Stimulated activated CD4-positive, alpha-beta T cell treated with anti-CD3 and anti-CD28 coated beads, Interleukin-12 subunit alpha, Interleukin-12 subunit beta, amount 100 ng/mL, for 4 hours (primary cell): ENCODE measurements at places on chromosomes 2 and 18.

- DNase-seq: no peak
These were observed 181.2 kb upstream of the RAB6C start for GRCh38 chr2:129798301-129798581.

GRCh38 chr18:55775972-55776371 is 188.0 kb upstream of the TCF4 start:
- DNase-seq: no peak

GRCh38 chr18:49446481-49446880 is 14.0 kb downstream of the DYM start:
- DNase-seq: no peak

DNA sequence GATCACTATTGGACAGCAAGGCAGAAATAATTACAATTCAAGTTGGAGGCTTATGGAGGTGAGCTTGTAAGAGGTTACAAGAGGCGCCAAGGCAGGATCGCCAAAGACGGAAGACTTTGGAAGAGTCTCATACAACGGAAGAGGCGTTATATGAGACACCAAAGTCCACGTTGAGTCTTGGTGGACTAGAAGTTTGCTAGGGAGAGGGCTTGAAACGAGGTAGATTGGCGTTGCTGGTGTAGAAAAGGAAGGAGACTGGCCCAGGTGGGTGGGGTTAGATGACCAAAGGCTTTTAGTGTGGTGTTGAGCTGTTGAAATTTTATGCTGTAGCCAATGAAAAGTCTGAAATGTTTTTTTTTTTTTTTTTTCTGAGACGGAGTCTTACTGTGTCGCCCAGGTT is 1.4 kb downstream of the MSH2 start:
- DNase-seq: no peak

DNA sequence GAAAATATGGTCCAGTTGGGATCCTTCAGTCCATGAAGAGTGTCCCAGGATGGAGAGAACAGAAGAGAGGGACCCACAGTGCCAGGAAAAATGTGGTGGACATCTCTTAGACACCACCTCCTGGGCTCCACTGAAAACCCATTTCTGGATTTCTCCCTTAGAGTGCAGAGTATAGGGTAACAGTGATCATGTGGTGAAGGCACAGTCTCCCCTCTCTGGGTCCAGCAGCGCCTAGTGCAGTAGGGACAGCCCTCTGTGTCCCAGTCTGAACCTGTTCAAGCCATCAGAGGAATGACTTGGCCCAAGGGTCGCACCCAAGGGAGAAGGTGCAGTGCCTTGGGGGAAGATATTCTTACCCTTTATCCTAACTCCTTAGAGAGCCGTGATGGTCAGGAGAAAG is 30.1 kb downstream of the TET3 start:
- DNase-seq: no peak
